Vagina (tissue), 2 donors: ENCODE measurements at places on chromosomes 4 and X. TPM values are rescaled to one million over a fixed set of nuclear protein-coding genes. Genes with fewer than 3 reads are reported as not detected.
A peak's percentile ranks its signal among the peaks of the same experiment; 100 is the strongest.

GRCh38 chr4:4269856-4270255 is 20.1 kb downstream of the LYAR start:
- DNase-seq: no peak

DNA sequence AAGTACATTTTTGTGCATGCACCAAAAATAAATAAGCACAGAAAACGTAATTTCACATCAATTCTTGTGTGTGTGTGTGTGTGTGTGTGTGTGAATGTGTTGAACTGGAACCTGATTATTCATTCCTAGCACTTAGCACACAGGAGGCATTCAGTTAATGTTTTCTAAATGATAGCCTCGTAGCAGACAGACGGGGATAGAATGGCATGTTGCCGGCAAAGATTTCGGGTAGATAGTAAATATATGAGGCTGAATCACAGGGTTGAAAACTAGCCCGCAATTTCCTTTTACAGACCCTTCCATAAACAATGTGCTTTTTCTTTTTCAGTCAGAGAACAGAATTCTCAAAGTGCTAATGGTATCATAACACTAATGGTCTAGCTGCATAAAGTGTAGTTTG is 13.5 kb downstream of the MAOB start:
- no peak for DNase-seq

DNA sequence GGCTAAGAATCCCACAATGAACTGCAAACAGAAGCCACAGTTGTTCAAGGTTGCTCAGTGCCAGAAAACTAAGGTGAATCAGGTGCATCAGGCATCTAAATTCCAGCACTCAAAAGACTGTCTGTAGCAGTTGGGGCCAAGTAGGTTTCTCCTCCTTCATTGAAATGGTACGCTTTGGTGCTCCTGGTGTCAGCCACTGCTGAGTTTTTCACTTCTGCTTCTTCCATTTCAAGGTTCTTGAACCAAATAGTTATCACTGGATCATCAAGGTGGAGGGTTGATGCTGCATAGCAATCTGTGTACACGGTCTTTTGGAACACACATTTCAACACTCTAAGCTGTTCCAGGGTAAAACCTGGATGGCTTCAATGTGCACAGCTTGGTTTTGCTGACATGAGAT is 74.4 kb downstream of the TMA16 start:
- no peak for DNase-seq

DNA sequence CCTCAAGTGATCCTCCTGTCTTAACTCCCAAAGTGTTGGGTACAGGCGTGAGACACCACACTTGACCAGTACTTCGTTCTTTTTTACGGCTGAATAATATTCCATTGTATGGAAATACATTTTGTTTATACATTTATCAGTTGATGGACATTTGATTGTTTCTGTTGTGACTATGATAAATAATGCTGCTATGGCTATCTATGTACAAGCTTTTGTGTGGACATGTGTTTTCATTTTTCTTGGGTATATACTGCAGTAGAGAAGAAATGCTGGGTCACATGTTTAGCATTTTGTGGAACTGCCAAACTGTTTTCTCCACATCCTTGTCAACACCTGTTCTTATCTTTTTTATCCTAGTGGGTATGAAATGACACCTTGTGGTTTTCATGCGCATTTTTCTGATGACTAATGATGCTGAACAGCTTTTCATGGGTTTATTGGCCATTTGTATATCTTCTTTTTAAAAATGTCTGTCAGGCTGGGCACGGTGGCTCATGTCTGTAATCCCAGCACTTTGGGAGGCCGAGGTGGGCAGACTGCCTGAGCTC is 37.3 kb downstream of the SAT1 start:
- DNase-seq: no peak

DNA sequence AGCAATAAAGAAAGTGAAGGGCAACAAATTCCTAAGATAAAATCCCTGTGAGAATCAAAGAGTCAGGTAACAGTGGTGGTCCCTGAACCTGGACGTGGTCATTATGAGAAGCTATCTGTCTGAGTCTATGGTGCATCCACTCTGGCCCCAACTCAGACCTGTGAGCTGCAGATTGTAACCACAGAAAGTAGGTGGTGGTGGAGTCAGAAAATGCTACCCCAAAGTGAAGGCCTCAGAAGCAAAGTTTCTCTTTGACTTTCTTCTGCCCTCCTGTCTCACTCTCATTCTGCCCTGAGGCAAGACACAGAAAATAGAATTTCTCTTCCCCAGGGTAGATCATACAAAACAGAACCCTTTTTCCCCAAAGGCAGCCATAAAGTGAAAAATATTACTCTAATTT is 84.1 kb upstream of the NEIL3 start:
- no peak for DNase-seq

DNA sequence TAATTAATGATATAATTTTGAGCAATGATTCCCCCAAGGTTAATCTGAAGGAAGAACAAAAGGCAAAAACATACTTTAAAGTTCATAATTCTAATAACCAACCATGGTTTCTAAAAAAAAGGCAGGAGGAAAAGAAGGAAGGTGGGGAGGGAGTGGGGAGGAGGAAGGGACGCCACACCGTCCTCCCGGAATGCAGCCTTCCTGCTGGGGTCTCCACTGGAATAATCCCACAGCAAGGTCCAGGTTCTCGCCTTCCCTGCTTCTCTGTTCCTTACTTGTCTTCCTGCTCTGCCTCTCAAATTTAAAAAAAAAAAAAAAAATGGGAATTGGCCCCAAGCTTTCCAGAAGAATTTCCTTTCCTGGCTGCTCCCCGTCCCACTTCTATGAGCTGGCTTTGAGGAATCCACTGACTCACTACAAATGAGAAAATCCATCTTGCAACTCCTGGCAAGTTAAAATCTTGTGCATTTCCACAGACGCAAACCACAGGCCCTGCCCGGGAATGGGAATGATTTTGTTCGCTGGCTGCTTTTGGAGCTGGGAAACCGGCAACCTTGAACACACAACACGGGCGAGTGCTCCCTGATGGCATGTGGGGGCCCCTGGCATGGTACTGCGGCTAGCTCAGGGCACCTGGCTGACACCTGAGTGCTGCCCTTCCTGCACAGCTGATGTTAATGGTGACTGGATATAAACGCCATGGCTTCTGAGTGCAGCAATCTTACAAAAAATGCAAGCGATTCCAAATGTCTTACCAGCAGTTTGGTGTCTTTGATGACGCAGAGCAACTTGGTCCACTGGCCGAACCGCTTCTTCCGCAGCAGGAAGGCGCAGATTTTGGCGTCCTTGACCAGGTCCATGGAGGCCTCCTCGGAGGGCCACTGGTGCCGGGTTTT is 97.0 kb downstream of the AFAP1 start:
- peak; percentile 95 for DNase-seq

- DNase-seq: no peak
These were observed 1495.5 kb downstream of the PCDH18 start for GRCh38 chr4:136036744-136037143.

GRCh38 chr4:52946855-52947254 is 84.7 kb downstream of the RASL11B start:
- no peak for DNase-seq

GRCh38 chr4:174461466-174462106 is 60.7 kb downstream of the HPGD start:
- DNase-seq: no peak

DNA sequence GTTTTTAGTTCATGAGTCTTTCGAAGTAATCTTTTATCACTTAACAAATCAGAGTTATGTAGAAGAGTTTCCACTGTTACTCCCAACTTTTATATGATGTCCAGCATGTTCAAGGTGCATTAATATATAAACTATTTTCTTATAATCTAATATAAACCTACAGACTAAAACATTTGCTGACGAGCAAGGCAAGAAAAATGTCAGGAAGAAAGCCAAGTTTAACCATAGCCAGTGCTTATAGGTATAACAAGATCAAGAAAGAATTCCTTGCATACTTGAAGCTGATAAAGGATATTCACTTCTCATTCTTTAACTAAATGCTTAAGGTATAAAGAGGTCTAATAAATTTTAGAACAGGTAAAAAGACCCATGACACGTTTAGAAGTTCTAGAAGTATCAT is 167.7 kb downstream of the NPNT start:
- no peak for DNase-seq

DNA sequence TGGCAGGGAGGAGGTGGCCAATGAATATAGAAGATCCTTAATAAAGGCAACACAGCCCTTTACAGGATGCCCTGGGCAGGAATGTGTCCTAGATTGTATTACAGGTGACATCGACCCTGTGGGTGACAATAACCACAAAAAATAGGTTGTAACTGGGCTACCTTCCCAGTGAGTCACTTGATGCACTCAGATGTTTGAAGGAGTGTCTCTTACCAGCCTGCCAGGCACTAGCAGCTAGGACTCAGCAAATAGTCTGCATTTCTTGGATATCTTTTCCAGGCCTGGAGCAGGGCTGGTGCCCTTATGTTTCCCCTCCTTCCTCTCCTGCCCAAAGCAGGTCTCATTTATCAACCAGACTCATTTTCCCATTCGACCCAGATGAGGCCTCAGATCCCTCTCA is 50.9 kb upstream of the TMEM164 start:
- DNase-seq: no peak

Gene HTN3
- total RNA-seq: not detected

Gene HMX1
- total RNA-seq: not detected

Gene SPANXC
- not detected for total RNA-seq

Gene EDA2R
- total RNA-seq: 1.2 TPM

Gene DCAF16
- total RNA-seq: 26.5 TPM

Gene EFHC2
- 3.2 TPM for total RNA-seq

Gene CXCL13
- total RNA-seq: not detected
